ENCODE measurements at places on chromosomes 7 and 10.
A peak's percentile ranks its signal among the peaks of the same experiment; 100 is the strongest.

GRCh38 chr10:131841661-131842139 lies 59.1 kb upstream of the PPP2R2D start:
- no peaks in the 10 kb centered on the region for H3K4me1 ChIP-seq
- no peak overlapping the region for H3K27ac ChIP-seq

DNA sequence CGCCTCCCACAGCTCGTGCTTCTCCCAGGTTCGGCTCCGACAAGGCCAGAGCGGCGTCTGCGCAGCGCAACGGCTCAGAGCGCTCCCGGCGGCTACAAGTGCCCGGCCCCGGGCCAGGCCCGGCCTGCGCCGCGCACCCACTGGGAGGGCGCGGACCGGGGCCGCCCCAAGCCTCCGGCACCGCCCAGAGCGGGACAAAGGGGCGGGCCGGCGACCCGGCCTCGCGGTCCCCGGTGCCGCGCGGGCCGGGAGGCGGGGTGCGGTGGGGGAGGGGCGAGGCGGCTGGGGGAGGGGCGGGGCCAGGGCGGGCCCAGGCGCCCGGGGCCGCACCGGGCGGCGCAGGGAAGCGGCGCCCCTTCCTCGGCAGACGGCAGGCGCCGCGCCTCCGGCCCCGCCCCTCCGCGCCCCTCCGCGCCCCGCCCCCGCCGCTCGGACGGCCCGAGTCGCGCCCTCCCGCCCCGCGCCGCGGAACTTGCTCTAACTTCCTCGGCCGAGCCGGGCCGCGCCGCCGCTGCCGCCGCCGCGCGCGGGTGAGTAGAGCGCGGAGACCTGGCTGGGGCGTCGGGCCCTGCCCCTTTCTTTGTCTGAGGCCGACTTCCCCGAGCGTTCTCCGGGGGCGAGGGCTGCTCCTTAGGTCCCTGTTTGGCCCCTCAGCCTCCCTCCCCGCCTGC lies at the start of gene TSPAN14:
Gene TSPAN14, plus strand, starts transcription at position 469 of the 671 bp plus-strand sequence. CDS start 34,924 bp downstream, outside the sequence.
- H3K4me1 ChIP-seq, result peaks cover 49% of the 10 kb centered on the region
- peak within 1 kb of the TSS; percentile 88 for H3K27ac ChIP-seq
- peak within 1 kb of the TSS; percentile 96 for H3K4me3 ChIP-seq

GRCh38 chr7:42227936-42228591 lies 8.9 kb downstream of the GLI3 start:
- peaks cover 73% of the 10 kb centered on the region for H3K27me3 ChIP-seq
- DNase-seq, result peak; percentile 13
- no peak overlapping the region for H3K27ac ChIP-seq
- no peaks in the 10 kb centered on the region for H3K36me3 ChIP-seq
- peaks cover 5% of the 10 kb centered on the region for H3K4me1 ChIP-seq

- no peaks in the 10 kb centered on the region for H3K36me3 ChIP-seq
- no peak overlapping the region for H3K4me3 ChIP-seq
- H3K27ac ChIP-seq, result no peak overlapping the region
- DNase-seq, result no peak
- H3K27me3 ChIP-seq, result peaks cover 5% of the 10 kb centered on the region
- H3K4me1 ChIP-seq, result no peaks in the 10 kb centered on the region
Measured at GRCh38 chr10:42952931-42953683, 123.8 kb upstream of the RET start.

DNA sequence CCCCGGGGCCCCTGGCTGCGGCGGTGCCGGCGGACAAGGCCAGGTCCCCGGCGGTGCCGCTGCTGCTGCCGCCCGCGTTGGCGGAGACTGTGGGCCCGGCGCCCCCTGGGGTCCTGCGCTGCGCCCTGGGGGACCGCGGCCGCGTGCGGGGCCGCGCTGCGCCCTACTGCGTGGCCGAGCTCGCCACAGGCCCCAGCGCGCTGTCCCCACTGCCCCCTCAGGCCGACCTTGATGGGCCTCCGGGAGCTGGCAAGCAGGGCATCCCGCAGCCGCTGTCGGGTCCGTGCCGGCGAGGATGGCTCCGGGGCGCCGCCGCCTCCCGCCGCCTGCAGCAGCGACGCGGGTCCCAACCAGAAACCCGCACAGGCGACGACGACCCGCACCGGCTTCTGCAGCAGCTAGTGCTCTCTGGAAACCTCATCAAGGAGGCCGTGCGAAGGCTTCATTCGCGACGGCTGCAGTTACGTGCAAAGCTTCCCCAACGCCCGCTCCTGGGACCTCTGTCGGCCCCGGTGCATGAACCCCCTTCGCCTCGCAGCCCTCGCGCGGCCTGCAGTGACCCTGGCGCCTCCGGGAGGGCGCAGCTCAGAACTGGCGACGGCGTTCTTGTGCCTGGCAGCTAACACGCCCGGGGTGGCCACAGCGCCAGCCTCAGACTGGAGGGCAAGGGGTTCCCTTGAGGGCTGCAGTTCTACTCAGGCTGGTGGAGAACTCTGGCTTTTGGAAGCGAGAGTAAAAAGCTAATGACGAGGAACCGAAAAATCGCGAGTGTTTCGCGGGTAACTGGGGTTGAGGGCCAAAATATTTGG lies 804 bp downstream of the FRAT1 start:
- H3K27me3 ChIP-seq, result no peaks in the 10 kb centered on the region
- H3K27ac ChIP-seq, result peak overlapping the region; percentile 84
- H3K4me3 ChIP-seq, result peak overlapping the region; percentile 80
- DNase-seq, result peak; percentile 72

DNA sequence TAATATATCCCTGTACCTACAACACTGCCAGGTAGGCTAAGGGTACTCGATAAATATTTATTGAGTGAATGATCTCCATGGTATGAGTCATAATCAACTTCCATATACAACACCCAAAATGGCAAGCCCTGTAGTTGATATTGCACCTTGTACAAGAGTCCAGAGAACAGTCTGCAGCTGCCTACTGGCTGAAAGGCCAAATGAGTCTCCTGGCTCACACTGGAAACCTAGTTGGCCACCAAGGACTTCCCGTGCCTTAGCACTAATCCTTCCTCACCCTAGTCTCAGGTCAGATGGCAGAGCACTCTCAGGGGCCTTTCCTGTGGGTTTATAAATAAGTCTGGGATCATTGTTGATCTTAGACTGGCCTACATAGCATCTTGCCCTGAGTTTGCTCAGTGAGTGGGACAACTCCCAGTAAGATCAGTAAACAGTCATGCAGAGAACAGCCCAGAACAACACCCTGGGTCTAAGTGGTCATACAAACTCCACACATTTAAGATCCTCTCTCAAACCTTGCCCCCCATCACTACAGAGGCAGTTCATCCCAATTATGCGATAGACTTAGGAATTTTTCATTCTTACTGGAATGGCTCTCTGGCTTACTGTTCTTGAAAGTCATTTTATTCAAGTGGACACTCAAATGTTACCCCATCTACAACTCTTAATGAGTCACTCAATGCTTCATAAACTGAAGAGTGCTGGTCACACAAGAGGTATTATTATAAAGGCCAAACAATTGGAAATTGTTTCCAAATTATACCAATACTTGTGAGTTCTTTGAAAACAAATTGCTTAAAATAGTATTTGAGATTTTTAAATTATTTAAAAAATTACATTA lies 14.7 kb upstream of the SLC16A9 start:
- peaks cover 4% of the 10 kb centered on the region for H3K27me3 ChIP-seq
- no peaks in the 10 kb centered on the region for H3K36me3 ChIP-seq
- H3K27ac ChIP-seq, result no peak overlapping the region
- no peak overlapping the region for H3K4me3 ChIP-seq
- DNase-seq, result no peak
- no peaks in the 10 kb centered on the region for H3K4me1 ChIP-seq
